Vagina (tissue), 2 donors: ENCODE measurements at places on chromosomes 13 and 19.

DNA sequence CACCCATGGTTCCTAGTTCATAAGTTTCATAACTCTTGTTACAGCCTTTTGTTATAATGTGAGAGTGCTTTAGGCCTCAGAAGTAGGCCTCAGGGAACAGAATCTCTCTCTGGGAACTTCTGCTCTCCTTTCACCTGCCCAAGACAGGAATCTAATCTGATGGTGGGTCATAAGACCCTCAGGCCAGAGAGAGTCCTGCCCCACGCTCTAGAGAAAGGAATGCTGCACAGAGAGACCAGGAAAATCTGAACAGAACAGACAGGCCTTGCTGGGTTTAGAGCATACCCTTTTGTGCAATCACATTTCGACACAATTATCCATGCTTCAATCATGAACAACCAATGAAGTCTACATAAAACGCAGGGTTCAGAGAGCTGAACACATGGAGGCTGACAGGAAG is 3.4 kb upstream of the DIAPH3 start:
- no peak for DNase-seq

DNA sequence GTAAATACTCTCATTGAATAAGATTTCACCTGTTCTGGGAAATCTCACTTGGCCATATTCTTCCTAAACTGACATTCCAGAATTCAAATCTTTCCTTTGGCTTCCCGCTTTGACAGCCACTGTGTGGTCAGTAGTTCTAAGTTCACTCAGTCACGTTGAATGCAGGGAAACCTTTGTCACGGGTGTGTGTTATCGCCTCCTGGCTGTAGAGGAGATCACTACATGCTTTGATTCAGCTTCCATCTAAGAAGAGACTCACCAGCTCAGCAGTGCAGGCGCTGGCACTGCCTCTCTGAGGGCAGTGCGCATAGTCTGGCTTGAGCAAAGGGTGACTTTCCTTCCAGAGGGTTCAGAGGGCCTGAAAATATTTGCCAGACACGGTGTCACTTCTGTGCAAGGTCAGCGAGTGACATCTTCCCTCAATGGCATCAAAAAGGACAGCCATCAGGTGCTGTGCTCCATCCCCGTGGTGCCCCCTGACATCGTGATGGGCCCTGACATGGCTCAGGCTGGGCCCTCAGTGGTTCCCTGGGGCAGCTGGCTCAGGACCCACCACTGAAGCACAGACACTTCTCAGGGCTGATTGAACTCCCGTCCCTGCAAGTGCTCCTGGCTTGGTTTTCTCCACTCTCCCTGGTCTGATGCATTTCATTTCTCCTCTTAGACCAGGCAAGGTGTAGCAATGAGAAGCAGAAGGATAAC is 635.4 kb upstream of the ARGLU1 start:
- DNase-seq = no peak

DNA sequence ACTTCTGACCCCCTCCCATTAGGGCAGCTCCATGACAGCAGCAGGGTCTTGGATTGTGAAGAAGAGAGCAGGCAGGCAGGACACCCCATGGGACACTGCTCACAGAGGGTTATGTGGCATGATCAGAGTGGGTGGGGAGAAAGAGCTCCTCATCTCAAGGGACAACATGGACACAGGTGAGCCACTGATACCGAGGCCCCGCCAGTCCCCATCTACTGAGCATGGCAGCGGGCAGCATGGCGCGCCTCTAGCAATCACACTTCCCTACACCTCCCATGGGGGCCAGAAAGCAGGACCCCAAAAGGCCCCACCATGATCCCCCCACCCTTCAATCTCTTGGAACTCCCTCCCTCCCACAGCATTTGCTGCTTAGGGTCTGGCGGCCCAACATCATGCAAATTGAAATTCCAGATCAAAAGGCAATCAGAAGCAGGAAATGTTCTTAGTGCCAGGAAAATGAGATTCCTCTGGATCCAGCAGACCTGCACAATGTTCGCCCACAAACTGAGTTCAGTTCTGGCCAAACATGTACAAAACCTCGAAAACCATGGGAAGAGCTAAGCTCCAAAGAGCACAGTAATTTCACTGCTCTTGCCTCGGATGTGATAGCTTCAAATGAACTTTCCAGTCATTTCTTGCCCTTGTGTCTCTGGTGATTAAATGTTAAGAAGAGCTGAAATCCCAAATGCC is 14.8 kb downstream of the DOCK9 start:
- no peak for DNase-seq

- DNase-seq = no peak
Measured at GRCh38 chr13:26587251-26587650, 29.8 kb downstream of the WASF3 start.

- DNase-seq = no peak
Measured at GRCh38 chr13:93377196-93377595, 150.6 kb downstream of the GPC6 start.
